BE2C (cell line): ENCODE measurements at places on chromosomes 16 and 17.

GRCh38 chr17:62705778-62706597 is 78.5 kb downstream of the MRC2 start:
- no peak for DNase-seq

DNA sequence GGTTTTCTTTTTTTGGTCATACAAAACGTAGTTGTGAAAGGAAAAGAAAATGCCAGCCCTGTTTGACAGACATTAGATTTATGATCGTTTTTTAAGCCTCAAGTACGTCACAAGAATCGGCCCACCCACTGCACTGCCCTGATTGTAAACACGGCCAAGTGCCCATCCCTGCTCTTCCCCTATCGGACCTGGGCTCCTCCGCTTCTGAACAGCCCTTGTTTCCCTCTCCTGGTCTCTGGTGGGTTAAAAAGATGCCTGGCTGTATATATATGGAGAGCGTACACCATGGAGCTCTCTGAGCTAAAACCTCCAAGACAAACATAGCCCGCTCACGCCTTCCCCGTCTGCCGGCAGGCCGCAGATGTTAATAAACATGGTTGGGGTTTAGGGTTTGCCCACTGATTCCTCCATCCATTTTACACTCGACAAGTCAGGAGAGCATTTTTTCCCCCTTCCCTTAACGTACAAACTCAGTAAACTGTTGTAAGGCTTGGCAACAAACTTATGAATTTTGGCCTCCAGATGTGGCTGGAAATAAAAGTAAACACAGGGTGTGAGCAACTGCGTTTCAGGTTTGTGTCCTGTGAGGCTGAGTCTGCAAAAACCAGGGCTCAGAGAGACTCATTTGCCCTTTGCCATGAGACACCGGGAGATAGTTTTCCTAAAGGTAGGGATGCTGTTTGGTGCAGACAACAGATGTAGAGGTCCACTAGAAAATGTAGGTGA is 325.9 kb downstream of the SOX9 start:
- no peak for DNase-seq

GRCh38 chr17:78611607-78612006 is 34.4 kb upstream of the DNAH17 start:
- DNase-seq, result no peak

GRCh38 chr17:82301916-82302567 is 15.4 kb downstream of the CD7 start:
- DNase-seq, result no peak

DNA sequence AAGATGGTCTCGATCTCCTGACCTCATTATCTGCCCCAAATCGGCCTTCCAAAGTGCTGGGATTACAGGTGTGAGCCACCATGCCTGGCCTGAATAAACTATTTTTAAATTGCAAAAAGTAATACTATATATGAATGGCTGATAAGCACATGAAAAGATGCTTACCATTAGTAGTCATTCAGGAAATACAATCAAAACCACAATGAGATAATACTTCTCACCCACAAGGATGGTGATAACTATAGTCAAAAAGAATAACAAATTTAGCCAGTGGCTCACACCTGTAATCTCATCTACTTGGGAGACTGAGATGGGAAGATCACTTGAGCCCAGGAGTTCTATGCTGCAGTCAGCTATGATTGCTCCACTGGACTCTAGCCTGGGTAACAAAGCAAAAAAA is 2.4 kb upstream of the TACO1 start:
- DNase-seq, result no peak

- peak; percentile 36 for DNase-seq
Measured at GRCh38 chr17:41885733-41886132, 20.5 kb upstream of the KLHL11 start.

- DNase-seq, result peak; percentile 56
Measured at GRCh38 chr16:24935336-24935735, 79.8 kb downstream of the ARHGAP17 start.

GRCh38 chr17:78647032-78647431 is 69.8 kb upstream of the DNAH17 start:
- DNase-seq, result no peak
